ENCODE measurements at places on chromosomes 6 and 20.

GRCh38 chr20:62428002-62428372 is 648 bp upstream of the RBBP8NL start:
- no peak for DNase-seq

- no peak for DNase-seq
Observed at GRCh38 chr6:33492093-33492492, 37.7 kb downstream of the ZBTB9 start.

- DNase-seq = peak; percentile 9
Observed at GRCh38 chr20:881051-881782, 34.9 kb downstream of the ANGPT4 start.

GRCh38 chr6:112501705-112502104 is 154.6 kb downstream of the RFPL4B start:
- DNase-seq = no peak

- DNase-seq = no peak
Observed at GRCh38 chr6:79797163-79797764, 150.1 kb downstream of the ELOVL4 start.

GRCh38 chr6:24960991-24961475 is 25.3 kb upstream of the RIPOR2 start:
- no peak for DNase-seq

DNA sequence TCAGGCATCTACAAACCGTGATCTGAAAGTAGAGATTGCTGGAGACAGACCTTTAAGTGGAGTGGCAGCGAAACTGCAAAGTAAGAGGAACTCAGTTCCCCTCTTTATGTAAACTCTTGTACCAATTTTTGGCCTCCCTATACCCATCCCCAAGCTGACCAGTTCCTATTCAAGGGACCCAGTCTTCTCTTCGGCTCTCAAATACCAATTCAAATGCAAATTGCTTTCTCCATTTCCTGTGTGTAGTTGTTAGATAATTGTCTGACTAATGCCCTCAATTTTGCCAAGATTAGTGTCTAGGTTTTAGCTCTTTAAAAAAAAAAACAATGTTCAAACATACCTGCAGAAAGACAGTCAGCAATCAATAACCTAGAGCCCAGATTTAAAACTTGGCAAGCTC is 150.9 kb downstream of the EYA4 start:
- DNase-seq = no peak
